G401 (cell line): ENCODE measurements at places on chromosomes 6 and 20.

- DNase-seq, result no peak
Observed at GRCh38 chr6:158835616-158836221, 16.6 kb upstream of the EZR start.

- DNase-seq, result no peak
Observed at GRCh38 chr6:82217018-82217586, 30.4 kb downstream of the IBTK start.

- peak; percentile 36 for DNase-seq
Observed at GRCh38 chr6:68880050-68880813, 245.2 kb downstream of the ADGRB3 start.

- DNase-seq, result no peak
Observed at GRCh38 chr6:10081957-10082356, 332.9 kb downstream of the TFAP2A start.

- no peak for DNase-seq
Observed at GRCh38 chr6:55917751-55918415, 42.5 kb upstream of the BMP5 start.

GRCh38 chr20:36248836-36249235, 12.6 kb downstream of the AAR2 start:
- DNase-seq, result no peak

- peak; percentile 55 for DNase-seq
Observed at GRCh38 chr6:26554697-26555504, 16.7 kb downstream of the HMGN4 start.

- DNase-seq, result no peak
Observed at GRCh38 chr6:157452096-157452495, 71.1 kb downstream of the ZDHHC14 start.

DNA sequence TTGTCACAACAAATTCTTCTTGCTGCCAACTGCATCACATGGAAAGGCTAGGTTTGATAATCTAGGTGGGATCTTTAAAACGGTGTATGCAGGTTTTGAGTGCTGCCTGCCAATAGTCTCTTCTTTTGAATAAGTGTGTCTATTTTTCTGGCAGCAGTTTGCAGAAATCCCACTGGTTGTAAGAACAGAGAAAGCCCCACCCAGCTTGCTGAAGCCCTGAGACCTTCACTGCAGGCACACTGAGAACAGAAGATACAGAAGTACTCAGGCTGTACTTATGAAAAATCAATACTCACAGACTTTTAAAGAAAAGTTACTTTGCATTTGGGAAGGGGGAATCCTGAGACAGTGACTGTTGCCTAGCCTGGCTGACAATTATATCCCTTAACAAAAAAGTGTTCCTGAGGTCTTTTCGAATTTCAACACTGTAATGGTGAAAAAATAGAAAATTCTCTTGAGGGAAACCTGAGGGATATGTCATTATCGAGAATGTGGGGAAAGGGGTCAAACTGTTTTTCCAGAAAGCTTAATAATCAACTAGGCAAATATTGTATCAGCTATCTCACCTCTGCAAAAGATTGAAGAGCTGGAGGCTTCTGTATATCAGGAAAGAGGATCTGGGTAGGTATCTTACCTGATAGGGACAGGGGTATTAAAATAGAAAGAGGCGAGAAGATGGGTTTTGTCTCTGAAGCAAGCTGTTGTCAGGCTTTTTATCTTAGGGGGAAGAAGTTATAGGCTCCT, 199.9 kb downstream of the LRFN2 start:
- no peak for DNase-seq

- DNase-seq, result peak; percentile 41
Observed at GRCh38 chr20:45449528-45449927, 20.0 kb upstream of the WFDC2 start.

- no peak for DNase-seq
Observed at GRCh38 chr6:138544501-138544900, 45.2 kb upstream of the NHSL1 start.

DNA sequence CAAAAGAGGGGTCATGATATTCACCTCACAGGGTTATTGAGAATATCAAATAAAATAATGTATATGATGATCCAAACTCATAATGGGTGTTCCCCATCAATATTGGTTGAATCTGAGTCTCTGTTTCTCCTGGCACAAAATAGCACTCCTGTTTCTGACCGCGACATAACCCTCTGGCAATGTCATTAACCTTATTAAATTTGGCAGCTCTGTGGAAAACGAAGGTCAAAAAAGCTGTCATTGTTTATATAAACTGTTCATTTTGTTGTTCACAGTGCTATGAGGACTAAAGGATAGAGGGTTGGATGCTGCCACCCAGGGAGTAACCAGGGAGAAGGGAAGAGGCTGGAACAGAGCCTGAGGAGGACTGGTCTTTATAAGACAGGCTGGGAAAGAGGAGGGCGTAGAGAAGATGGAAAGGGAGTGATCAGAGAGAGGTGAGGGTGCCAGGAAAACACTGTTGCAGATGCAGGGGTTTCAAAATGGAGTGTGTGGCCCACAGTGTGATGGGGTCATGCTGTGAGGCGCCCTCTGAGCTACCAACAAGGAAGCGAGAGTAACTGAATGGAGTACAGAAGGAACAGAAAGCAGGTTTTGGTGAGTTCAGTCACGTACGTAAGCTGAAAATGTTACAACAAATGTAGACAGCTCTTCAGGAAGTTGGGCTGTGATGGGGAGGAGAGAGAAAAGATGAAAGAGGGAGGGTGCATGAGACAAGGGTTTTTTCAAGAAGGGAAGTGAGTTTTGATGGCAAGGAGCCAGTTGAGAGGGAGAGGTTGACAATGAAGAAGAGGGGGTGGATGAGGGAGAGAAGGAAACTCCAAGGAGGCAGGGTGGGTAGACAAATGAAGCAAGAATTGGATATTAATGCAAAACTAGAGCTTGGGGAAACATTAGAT, 251.6 kb upstream of the TAB2 start:
- peak; percentile 12 for DNase-seq

GRCh38 chr6:158086504-158087223, 81.4 kb downstream of the SERAC1 start:
- peak; percentile 9 for DNase-seq

DNA sequence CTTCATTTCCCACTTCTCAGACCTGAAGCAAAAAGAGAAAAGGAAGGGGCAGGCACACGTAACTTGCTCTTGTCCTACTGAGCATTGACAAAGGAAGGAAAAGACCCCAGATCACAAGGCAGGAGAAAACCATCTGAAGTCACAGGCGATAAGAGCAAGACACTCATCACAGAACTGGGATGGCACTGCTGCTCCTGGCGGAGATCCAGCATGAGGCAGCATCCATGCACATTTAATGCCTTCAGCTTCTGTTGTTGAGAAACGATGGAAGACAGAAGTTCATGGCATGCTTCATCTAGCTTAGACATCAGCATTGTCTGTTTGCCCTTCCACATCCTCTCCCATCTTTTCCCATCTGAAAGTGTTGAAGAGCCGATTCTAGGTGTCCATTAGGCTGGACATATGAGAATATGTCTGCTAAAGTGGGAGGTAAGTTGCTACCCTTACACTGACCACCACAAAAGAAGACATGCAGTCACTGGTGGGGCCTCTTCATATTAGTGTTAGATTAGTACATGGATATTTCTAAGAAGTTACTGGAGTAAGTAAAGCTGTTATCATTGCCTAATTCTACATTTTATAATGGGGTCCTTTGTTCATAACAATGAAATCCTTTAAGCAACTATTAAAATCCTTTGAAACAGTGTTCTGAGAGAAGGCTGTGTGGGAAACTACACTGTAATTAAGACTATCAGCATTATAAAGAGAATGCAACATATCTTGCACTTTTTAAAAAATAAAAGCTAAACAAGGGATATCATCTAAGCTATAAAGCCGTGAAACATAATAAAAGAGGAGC, 618.5 kb downstream of the C6orf118 start:
- no peak for DNase-seq

GRCh38 chr6:110524305-110524704, 47.9 kb upstream of the SLC22A16 start:
- DNase-seq, result no peak

DNA sequence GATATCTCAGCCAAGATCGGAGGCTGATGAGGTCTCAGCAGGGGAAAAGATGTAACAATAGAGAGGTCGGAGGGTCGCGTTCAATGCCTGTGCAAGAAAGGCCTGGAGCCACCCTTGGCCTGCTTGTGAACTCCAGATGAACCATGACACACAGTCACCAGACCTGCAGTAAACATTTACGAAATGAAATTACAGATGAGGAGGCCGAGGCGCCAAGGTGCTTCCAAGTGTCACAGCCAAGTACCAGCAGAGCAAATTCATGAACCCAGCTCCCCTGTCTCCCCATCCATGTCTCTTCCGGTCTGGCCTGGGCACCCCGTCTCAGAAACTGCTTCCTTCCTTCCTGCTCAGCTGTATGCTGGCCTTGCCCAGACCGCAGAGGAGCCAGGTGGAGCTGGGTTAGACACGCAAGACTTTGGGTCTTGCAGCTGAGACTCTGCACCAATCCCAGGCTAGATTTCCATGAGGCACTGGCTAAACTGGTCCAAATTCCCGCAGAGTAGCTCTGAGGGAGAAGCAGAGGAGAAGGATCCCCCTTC, 48.1 kb downstream of the CHMP4B start:
- DNase-seq, result no peak

DNA sequence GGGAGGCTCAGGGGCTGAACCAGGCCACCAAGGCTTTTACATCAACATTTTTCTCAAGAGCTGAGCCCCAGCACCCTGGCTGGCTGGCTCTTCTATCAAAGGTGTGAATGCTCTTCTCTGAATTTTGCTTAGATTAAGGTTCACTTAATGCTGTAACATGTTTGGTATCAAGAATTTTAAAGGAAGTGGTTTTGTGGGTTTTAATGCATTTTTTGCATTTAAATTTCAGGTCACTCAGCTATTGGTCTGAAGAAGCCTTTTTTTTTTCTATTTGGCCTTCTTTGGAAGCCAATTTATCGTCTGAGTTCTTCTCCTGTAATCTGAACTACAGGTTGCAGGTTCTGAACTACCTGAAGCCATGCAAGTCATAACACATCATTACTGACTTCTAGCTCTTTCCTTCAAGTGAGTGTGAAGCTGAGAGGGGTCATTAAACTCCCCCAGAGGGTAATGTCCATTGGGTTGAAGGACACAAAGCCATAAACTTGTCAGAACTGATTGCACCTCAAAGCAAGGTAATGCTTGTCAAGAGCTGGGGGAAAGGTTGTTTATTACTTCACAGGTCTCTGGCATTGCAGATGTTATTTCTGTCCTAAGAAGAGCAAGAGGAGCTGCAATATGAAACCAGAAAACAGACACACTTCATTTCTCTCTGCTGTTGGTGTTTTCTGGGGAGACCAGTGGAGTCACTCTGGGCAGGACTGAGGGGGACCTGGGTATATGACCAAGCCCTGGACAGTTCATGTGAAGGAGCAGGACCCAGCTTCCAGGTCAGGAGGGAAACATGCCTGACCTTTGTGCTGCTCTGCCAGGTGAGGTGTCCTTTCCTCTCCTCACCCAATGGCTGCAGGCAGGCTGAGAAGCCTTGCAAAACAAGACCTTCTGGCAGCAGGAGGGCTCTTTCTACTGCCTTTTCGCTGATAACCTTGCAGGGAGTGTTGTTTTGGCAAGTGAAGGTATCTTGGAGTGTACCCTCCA, 26.1 kb upstream of the NEDD9 start:
- no peak for DNase-seq

DNA sequence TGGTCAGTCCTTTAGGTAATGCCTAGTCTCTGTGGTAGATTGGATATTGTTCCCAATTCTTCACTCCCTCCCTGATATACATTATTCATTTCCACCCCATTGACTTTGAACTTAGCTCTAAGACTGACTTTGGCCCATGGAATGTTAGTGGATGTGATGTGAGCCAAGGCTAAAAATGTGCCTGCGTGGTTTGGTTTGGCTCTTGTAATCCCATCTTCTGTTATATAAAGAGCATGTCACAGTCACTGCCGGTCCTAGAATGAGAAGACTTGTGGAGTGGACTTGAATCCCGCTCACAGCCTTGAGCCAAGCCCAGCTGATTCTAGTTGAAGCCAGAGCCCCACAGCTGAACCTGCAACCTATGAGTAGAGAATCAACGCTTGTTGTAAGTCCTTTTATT, 23.6 kb upstream of the DNAAF9 start:
- DNase-seq, result no peak
